Fibroblast of villous mesenchyme (primary cell): ENCODE measurements at places on chromosomes 3 and 15. TPM values are rescaled to one million over a fixed set of nuclear protein-coding genes. Genes with fewer than 3 reads are reported as not detected.
A peak's percentile ranks its signal among the peaks of the same experiment; 100 is the strongest.

Gene ST8SIA2
- total RNA-seq, result under 0.01 TPM in 1 of 2 replicates, not detected in the other

Gene DAPK2
- 1.3 and 8.2 TPM in 2 replicates for total RNA-seq

Gene SYNM
- total RNA-seq, result 5.6 and 8.4 TPM in 2 replicates

Gene STT3B
- 187 and 244 TPM in 2 replicates for total RNA-seq

Gene TMEM87A
- 70.9 and 79.9 TPM in 2 replicates for total RNA-seq

GRCh38 chr3:32698506-32698905 is 13.5 kb downstream of the CNOT10 start:
- no peak for DNase-seq

- DNase-seq, result peak; percentile 11
Observed at GRCh38 chr3:43584043-43584826, 37.6 kb downstream of the ANO10 start.

- peak; percentile 66 for DNase-seq
Observed at GRCh38 chr15:100623301-100623700, 20.9 kb downstream of the ASB7 start.

GRCh38 chr3:14547693-14548092 is 7.6 kb upstream of the GRIP2 start:
- no peak for DNase-seq

DNA sequence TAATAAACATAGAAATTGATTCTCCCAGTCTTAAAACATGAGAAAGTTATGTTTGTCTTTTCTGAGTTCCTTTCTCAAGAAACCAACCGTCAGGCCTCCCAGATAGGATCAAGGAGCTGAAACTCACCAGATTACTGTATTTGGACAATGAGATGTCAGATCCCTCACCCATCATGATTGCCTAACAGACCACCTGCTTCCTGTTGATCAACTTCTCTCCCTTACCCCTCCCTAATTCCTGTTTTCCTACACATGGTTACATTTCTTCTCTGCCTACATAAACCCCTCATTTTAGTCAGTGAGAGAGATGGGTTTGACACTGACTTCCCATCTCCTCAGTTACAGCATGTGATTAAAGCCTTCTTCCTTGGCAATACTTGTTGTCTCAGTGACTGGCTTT is 917.5 kb downstream of the FHIT start:
- peak; percentile 30 for DNase-seq

DNA sequence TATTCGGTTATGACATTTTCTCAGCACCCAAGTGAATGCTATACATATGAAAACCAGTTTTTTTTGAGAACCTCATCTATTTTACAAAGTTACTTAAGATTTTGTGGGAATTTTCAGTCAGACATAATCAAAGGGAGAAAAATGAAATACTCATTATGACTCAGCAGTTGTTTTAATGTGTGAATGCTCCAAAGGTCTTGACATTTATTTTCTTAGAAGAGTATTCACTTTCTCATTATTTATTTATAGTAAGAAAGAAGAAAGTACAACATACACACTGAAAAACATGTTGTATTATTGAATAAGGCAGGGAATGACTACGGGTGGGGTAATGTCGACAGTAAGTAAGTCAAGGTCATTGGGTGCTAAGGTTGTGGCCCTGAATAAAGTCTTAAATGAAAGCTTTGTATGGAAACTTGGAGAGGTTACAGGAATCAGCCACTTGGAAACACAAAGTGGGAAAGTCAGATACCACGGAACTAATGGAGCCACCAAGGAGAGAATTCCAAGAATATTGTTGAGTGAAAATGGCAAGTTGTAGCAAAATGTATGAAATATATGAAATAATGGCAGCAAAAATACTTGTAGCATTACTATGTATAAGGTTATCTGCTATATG is 844.5 kb downstream of the TBL1XR1 start:
- DNase-seq, result peak; percentile 11

- DNase-seq, result no peak
Observed at GRCh38 chr3:8856721-8857120, 87.3 kb upstream of the OXTR start.

- no peak for DNase-seq
Observed at GRCh38 chr15:28920781-28921331, 35.1 kb downstream of the APBA2 start.

DNA sequence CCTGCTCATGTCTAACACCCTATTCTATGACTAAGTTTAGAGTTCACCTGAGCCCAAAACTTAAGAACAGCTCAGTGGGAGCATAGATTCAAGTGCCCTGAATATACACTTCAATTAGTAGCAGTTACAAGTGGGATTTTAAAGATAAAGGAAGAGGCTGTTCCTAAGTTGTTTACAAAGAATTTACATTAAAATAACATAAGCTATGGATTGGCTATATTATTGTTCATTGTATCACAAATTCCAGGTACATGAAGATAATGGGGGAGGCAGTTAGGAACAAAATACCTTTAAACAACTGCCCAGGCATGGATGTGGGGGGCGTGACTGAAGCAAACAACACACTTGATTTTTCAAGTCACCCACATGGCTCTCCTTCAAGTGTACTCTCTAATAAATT is 52.7 kb downstream of the ROPN1B start:
- DNase-seq, result no peak

DNA sequence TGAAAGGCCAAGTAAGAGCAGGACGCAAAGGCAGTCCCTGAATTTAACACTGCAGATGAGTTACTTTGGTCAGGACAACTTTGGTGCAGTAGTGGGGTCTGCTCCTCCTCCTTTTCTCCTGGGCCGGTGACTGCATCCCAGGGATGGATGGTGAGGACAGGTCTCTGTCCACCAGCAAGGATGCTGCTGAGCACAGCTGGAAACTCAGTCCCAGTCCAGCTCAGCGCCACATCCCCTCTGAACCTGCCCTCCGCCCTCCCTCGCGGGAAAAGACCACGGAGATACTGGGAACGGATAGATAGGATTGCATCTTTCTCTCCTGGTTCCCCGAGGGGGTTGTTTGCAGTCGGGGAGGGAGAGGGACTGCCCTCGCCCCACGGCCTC is 13.8 kb downstream of the GRAMD2A start:
- no peak for DNase-seq

- no peak for DNase-seq
Observed at GRCh38 chr15:61869656-61870055, 190.6 kb downstream of the VPS13C start.

GRCh38 chr15:67117370-67117769 is 52.0 kb downstream of the SMAD3 start:
- peak; percentile 89 for DNase-seq

DNA sequence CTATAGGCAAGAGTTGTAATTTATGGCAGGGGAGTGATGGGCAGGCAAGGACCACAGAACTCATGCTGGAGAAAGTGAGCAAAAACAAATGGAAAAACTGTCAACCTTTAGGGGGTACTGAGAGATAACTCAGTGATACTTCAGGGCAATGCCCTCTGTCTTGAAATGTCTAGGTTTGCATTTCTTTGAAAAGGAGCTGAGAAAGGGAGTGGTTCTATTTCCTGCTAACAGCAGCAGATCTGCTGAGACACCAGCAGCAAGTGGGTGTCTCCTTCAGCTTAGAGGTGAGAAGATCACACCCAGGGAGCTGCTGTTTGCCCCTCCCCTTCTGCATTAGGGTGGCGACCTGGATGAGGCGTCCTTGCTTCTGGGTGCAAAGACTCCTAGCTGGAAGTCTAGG is 42.3 kb upstream of the XIRP1 start:
- no peak for DNase-seq

DNA sequence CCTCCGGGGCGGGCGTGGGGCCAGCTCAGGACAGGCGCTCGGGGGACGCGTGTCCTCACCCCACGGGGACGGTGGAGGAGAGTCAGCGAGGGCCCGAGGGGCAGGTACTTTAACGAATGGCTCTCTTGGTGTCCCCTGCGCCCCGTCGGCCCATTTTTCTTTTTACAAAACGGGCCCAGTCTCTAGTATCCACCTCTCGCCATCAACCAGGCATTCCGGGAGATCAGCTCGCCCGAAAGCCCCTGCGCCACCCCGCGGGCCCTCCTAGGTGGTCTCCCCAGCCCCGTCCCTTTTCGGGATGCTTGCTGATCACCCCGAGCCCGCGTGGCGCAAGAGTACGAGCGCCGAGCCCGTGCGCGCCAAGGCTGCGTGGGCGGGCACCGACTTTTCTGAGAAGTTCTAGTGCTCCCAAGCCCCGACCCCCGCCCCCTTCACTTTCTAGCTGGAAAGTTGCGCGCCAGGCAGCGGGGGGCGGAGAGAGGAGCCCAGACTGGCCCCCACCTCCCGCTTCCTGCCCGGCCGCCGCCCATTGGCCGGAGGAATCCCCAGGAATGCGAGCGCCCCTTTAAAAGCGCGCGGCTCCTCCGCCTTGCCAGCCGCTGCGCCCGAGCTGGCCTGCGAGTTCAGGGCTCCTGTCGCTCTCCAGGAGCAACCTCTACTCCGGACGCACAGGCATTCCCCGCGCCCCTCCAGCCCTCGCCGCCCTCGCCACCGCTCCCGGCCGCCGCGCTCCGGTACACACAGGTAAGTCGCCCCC is at the start of gene THBS1:
Gene THBS1 (plus strand): TSS at position 595 of the 757 bp plus-strand sequence. CDS start 779 bp downstream, outside the sequence.
- DNase-seq, result peak; percentile 94

GRCh38 chr3:63886858-63887257 is 23.2 kb downstream of the ATXN7 start:
- DNase-seq, result no peak

GRCh38 chr15:91790836-91791235 is 62.7 kb upstream of the SLCO3A1 start:
- DNase-seq, result no peak

GRCh38 chr3:18425641-18426257 is 610 bp upstream of the SATB1 start:
- DNase-seq, result no peak
